ENCODE measurements at places on chromosomes 3 and 15.

DNA sequence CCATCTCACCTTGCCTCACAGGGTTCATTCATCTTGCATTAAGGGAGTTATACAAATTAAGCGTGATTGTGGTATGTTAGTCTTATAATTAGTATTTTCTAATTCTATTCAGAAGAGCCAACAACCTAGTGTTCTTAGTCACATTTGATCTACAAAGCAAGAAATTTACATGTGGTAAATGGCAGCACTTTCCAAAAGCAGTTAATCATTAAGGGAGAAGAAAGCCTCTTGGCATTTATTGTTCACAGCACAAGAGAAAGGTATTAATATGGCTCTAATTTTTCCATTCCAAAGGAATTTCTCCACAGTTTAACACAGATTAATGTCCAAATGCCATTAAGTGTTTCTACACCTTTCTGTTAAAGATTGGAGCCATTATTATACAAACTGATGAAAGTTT is 1077.1 kb downstream of the ZPLD1 start:
- no peak for DNase-seq

GRCh38 chr3:15633766-15634598 is 32.4 kb downstream of the BTD start:
- DNase-seq, result no peak

DNA sequence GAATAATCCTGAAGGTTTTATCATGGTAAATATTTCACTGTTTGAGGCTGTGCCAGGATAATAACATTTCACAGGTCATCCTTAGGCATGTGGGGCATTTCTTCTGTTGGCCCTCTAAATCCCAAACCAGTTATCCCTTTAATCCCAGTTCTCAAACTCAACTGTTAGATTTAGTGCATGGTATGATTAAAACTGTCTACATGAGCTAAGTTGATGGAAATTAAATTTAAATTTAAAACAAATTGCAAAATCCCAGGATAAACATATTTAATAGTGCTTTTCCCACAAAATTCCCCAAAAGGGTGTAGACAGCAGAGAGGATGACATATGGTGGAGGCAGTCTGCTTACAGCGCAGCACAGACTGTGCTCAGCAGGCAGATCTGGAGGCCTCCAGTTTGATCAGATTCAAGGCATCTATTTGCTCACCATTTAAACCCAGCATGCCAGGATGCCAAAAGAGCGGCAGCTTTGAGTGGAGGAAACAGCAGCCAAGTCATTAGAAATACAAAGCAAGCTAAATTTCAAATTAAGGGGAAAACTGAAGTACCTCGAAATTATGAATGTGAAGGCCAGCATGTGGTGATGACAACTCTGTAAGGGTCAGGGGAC is 325.8 kb downstream of the KCNH8 start:
- DNase-seq, result no peak

- DNase-seq, result no peak
Observed at GRCh38 chr3:61354604-61355003, 103.4 kb upstream of the FHIT start.

- no peak for DNase-seq
Observed at GRCh38 chr3:141093397-141093796, 42.2 kb downstream of the SPSB4 start.

DNA sequence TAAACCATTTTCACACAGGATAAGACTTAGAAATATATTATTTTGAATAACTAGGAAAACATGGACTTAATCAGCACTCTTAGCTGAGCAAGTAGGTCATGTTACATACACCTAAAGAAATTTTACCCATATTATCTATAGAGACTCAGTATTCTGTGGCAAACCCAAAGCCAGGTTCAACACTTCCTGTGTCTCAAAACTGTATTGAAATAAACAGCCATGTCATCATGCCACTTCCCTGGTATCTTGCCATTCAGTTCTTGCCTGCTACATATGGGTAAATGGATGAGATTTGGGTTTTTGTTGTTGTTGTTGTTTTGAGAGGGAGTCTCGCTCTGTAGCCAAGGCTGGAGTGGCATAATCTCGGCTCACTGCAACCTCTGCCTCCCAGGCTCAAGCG is 141.5 kb upstream of the PLXND1 start:
- no peak for DNase-seq

- no peak for DNase-seq
Observed at GRCh38 chr3:127691974-127692373, 19.2 kb downstream of the ABTB1 start.

DNA sequence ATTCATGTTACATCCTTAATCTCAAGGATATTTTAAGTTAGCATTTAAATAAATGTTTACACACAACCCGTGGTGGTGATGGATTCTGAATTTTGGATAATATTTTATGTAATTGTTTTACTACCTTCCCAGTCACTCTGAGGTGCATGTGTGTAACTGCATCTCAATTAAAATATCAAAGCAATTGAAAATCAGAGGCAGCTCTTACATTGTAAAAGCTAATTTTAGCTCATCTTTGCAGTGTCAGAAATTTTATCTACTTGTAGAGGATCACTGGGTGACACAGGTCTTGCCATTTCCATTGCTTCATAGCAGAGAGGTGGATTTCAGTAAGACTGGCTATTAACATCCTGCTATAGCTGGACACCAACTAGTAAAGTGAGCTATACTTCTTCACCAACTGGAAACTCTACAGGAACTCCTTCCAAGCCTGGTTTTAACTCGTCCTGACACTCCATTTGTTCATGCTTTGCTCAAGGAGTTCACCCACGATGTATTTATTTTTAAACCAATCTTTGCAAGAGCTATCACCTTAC is 19.6 kb upstream of the MITF start:
- no peak for DNase-seq

DNA sequence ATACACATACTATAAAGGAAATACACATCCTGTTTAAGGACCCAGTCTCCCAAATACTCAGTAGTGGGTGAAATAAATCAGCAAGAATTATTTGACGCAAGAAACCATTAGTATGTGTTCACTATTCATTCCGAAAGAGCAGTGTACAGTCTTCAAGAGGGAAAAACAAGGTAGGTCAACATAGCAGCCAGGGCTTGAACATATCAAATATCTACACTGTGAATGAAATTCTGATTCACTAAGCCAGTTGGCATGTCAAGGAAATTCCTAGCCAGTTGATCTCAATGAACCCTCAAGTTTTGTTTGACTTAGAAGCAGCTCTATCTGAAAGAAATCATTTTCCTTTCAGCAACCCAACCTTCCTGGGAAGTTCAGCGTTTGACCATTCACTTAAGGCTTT is 99.0 kb downstream of the CNTN3 start:
- no peak for DNase-seq
